Muscle of arm (tissue), 14 donors: ENCODE measurements at places on chromosomes 3 and 15. TPM values are rescaled to one million over a fixed set of nuclear protein-coding genes. Genes with fewer than 3 reads are reported as not detected.

ACAD9 gene
- polyA plus RNA-seq, result 24.0 TPM

GUCA1C gene
- polyA plus RNA-seq, result not detected

IMPDH2 gene
- 219 TPM for polyA plus RNA-seq

LNP1 gene
- polyA plus RNA-seq, result 7.1 TPM

CYP11A1 gene
- 1.5 TPM for polyA plus RNA-seq

SEC22A gene
- polyA plus RNA-seq, result 17.5 TPM

CD86 gene
- not detected for polyA plus RNA-seq

GPR15 gene
- not detected for polyA plus RNA-seq

POPDC2 gene
- polyA plus RNA-seq, result 20.4 TPM

NTRK3 gene
- 3.5 TPM for polyA plus RNA-seq

GRM2 gene
- polyA plus RNA-seq, result 0.62 TPM

MUC20 gene
- polyA plus RNA-seq, result 12.0 TPM

SLC2A2 gene
- 0.19 TPM for polyA plus RNA-seq

GANC gene
- 21.0 TPM for polyA plus RNA-seq

MEGF11 gene
- 0.67 TPM for polyA plus RNA-seq

PLSCR5 gene
- not detected for polyA plus RNA-seq

GHSR gene
- not detected for polyA plus RNA-seq

GALK2 gene
- polyA plus RNA-seq, result 15.5 TPM

EIF4A2 gene
- 603 TPM for polyA plus RNA-seq

CCR9 gene
- polyA plus RNA-seq, result not detected

CEP97 gene
- 15.8 TPM for polyA plus RNA-seq

SNRPN gene
- 170 TPM for polyA plus RNA-seq

MCTP2 gene
- 0.43 TPM for polyA plus RNA-seq

LSM3 gene
- 12.9 TPM for polyA plus RNA-seq
